Activated naive CD8-positive, alpha-beta T cell treated with anti-CD3 and anti-CD28 coated beads for 36 hours (primary cell): ENCODE measurements at places on chromosomes 12 and 14. TPM values are rescaled to one million over a fixed set of nuclear protein-coding genes. Genes with fewer than 3 reads are reported as not detected.

NFE2 gene
- total RNA-seq, result not detected

KLRD1 gene
- total RNA-seq, result 2.6 TPM

OLR1 gene
- not detected for total RNA-seq

SCARB1 gene
- total RNA-seq, result 43.8 TPM

CLEC4D gene
- total RNA-seq, result not detected

LRRIQ1 gene
- not detected for total RNA-seq

MGAT4C gene
- total RNA-seq, result not detected

NOS1 gene
- total RNA-seq, result not detected

DNA sequence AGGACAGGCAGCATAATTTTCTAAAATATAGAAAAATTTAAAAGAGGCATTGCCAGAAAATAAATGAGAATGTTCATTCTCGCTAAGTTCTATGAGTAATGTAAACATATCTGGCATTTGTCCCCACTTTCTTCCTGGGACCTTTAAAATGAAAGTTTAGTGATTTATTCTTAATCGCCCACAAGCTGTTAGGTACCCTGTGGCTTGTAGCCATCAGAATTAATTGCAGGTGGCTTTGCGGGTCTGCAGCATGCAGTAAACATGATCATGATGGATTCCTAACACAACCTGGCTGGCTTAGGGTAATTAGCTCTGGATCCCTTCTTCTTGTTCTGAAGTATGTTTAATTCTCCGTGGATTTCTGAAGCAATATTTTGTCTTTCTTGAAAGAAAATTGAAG is 103.5 kb upstream of the FRMD6 start:
- no peaks in the 10 kb centered on the region for H3K4me1 ChIP-seq
- DNase-seq, result no peak
- H3K27me3 ChIP-seq, result peaks cover 19% of the 10 kb centered on the region
- no peak overlapping the region for H3K27ac ChIP-seq

DNA sequence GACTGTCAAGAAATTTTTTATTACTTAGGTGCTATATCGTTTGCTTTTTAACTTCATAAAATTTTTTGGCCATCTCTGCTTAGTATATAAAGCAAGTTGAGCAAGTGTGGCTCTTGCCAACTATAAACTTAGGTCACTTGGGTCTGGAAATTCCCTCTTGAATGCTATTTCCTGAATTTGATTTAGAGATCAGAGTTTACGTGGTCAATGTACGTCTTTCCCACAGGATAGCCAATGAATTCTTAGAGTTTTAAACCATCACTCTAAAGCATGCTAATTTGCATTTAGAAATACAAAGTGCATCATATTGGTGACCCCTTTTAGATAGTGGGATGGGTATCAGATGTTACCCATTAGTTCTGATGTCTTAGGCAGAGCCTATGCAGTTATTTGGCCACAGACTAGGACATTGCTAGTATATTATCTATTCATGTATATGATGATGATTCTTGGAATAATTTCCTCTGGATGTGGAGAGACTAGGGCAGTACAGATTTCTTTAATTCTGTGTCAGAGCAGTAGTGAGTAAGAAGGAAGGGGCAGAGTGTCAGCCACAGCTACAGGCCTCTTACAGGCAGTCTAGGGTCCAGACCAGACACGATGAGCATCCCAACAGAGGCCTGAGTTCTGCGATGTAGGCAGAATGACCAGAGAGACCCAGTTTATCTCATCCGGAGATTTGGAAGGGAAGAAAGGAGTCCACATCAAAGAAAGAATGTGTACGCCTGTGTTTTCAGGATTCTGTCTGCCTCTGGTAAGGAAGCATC is 30.3 kb downstream of the SCN8A start:
- peaks cover 7% of the 10 kb centered on the region for H3K27me3 ChIP-seq
- H3K4me1 ChIP-seq, result no peaks in the 10 kb centered on the region
- no peak overlapping the region for H3K4me3 ChIP-seq
- no peak for DNase-seq

- peak overlapping the region; percentile 94 for H3K27ac ChIP-seq
- H3K4me3 ChIP-seq, result peak overlapping the region; percentile 94
- H3K27me3 ChIP-seq, result no peaks in the 10 kb centered on the region
Measured at GRCh38 chr12:48157889-48158370, 615 bp upstream of the ASB8 start.

- H3K27me3 ChIP-seq, result peaks cover 8% of the 10 kb centered on the region
- H3K4me3 ChIP-seq, result no peak overlapping the region
- no peak for DNase-seq
- no peaks in the 10 kb centered on the region for H3K36me3 ChIP-seq
Measured at GRCh38 chr14:75184039-75184438, 7.6 kb upstream of the TMED10 start.

- no peaks in the 10 kb centered on the region for H3K36me3 ChIP-seq
- no peak overlapping the region for H3K4me3 ChIP-seq
- no peaks in the 10 kb centered on the region for H3K4me1 ChIP-seq
- H3K27ac ChIP-seq, result no peak overlapping the region
- peaks cover 4% of the 10 kb centered on the region for H3K27me3 ChIP-seq
Measured at GRCh38 chr12:132246997-132247717, 82.2 kb downstream of the GALNT9 start.

GRCh38 chr14:36971263-36971855 is 201.0 kb downstream of the SLC25A21 start:
- peaks cover 3% of the 10 kb centered on the region for H3K27me3 ChIP-seq
- H3K36me3 ChIP-seq, result no peaks in the 10 kb centered on the region
- DNase-seq, result no peak
- no peaks in the 10 kb centered on the region for H3K4me1 ChIP-seq

DNA sequence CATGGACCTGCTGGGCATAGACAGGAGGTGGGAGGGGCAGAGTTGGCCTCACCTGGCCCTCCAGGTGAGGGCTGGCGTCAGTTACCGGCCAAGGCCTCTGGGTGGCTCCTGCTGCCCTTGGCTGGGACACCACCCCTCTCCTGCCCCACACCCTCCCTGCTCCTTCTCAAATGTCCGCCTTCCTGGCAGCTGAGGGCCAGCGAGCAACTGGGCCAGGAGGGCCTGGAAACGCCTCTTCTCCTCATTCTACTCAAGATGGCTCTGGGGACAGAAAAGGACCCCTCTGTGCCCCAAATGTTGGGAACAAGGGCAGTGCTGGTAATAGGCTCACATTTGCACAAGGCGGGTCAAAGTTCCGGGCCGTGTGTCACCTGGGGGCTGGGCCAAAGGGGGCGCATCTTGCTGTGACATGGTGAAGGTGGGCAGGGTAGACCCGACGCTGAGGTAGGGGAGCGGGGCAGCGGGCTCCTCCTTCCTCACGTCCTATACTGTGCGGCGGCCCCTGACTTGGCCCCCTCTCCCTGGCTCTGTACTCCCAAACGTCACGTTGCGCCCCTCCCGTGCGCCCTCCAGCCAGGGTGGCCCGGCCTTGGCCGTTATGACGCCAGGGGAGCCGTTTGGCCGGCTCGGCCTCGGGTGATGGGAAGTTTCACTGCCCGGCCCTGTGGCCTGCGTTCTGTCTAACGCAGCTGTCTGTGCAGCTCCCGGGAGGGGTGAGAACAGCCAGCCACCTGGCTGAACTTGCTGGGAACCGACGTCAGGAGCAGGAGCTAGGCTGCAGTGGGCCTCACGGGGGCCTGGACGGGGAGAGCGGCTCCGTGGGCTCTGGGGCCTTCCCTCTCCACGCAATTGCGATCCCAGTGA is 18.0 kb upstream of the DLK1 start:
- no peaks in the 10 kb centered on the region for H3K4me1 ChIP-seq
- no peak for DNase-seq
- H3K36me3 ChIP-seq, result no peaks in the 10 kb centered on the region
- no peak overlapping the region for H3K27ac ChIP-seq
- peaks cover 23% of the 10 kb centered on the region for H3K27me3 ChIP-seq

DNA sequence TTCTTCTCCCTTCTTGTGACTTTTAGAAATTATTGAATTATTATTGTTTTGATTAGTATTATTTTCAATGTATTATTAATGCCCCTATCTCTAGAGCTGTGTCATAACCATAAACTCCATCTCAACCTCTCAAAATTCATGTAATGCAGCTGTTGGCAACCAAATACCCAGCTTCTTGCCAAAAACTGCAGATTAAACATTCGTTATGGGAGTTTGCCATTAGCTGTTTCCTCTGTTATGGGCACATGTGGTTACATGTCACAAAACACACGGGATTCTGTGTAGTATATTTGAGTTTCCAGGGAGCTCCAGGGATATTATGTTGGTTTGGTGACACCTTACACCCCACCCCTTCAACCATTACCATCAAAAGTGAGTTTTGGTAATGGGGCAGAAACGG is 2.8 kb upstream of the ALX1 start:
- no peaks in the 10 kb centered on the region for H3K36me3 ChIP-seq
- H3K27ac ChIP-seq, result no peak overlapping the region
- H3K27me3 ChIP-seq, result peaks cover 87% of the 10 kb centered on the region

- no peak for DNase-seq
- H3K4me1 ChIP-seq, result peaks cover 3% of the 10 kb centered on the region
- no peak overlapping the region for H3K4me3 ChIP-seq
- H3K36me3 ChIP-seq, result peaks cover 39% of the 10 kb centered on the region
Measured at GRCh38 chr12:94416613-94417012, 43.1 kb downstream of the CEP83 start.

DNA sequence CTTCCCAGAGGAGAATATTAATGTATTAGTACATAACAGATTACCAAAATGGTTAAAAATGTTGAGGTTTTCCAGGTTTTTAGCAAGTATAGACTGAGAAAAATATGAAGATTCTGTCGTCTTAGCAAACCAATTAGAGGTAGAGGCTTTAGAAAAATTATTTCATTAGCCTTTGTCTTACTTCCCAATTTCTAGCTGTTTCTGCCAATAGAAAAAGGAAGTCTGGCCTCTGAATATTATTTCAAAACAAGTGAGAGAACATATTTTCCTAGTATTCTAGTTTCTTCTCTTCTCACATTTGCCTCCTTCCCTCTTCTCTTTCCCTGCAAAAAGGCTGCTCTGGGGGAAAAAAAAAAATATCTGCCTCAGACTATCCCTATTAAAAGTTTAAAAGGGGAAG is 16.4 kb downstream of the IPO8 start:
- H3K4me1 ChIP-seq, result peaks cover 4% of the 10 kb centered on the region
- no peak overlapping the region for H3K4me3 ChIP-seq
- H3K36me3 ChIP-seq, result peaks cover 20% of the 10 kb centered on the region

DNA sequence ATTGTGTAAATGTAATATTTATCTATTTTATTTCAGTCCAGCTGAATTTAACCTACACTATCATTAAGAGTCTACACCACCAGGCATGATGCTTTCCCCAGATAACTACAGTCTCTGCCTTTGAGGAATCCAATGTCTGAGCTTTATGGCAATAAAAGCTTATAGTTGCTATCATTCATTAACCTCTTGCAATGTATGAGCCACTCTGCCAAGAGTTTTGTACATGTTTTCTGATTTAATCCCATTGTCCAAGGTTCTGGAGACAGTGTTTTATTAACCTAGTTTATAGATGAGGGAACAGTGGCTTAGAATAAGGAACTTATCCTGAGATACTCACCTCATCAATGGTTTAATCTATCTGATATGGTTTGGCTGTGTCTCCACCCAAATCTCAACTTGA is 17.1 kb upstream of the KITLG start:
- no peak overlapping the region for H3K27ac ChIP-seq
- no peak for DNase-seq
- H3K27me3 ChIP-seq, result no peaks in the 10 kb centered on the region
- no peak overlapping the region for H3K4me3 ChIP-seq

DNA sequence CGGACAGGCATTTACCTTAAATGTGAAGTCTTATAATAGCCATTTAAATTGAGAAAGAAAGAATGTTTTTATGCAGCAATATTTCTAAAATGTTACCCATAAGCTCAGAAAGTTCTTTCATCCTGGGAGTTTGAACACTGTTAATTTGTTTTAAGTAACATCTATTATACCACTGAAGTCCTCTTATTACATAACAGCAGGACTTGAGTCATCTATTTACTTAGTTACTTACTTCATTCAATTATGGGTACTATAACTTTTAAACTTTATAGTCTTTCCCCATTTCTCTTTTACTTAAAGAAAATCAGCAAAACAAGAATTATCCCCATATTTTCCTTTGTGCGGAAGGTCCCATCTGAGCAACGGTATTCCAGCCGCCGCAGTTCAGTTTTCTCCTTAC is 473.1 kb downstream of the ETNK1 start:
- no peak overlapping the region for H3K27ac ChIP-seq
- no peak for DNase-seq
- no peaks in the 10 kb centered on the region for H3K27me3 ChIP-seq

- H3K4me1 ChIP-seq, result no peaks in the 10 kb centered on the region
- no peaks in the 10 kb centered on the region for H3K36me3 ChIP-seq
- H3K4me3 ChIP-seq, result no peak overlapping the region
- no peak overlapping the region for H3K27ac ChIP-seq
- DNase-seq, result no peak
Measured at GRCh38 chr12:74957231-74957630, 252.4 kb downstream of the KCNC2 start.

DNA sequence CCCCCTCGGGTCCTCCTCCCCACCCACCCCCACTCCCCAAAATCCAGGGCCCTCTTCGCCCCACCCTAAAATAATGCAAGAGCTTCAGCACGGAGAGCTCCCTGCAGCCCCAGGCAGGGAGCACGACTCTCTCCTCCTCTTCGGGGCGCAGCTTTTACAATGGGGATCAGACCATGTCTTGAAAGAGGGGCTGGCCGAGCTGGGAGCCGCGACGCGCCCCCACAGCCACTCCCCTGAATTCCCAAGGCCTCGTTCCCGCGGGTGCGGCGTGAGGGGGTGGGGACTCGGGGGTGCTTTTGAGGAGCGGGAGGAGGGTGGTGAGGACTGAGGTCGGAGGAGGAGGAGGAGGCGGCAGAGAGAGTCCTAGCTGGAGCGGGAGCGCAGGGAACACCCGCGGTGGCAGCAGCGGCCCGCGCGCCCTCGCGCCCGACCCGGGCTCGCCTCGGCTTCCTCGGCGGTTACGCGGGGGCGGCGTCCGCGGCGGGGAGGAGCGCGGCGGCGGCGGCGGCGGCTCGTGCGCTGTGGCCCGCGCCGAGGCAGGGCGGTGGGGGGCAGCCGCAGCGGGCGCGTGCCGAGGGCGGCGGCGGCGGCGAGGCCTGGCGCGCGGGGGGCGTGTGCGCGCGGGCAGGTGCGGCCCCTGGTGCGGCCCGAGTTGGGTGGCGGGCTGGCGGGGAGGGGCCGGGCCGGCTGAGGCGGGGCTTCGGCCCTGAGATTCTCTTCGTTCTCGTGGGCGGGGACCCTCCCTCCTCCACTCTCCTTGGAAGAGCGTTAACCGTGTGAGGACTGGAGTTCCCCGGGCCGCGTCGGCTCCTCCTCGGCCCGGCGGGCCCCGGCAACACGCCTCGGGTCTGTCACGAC is at the start of gene ANKS1B:
ANKS1B (minus strand) TSS at position 666 of the 858 bp plus-strand sequence. CDS start 699 bp downstream, outside the sequence.
- peaks cover 65% of the 10 kb centered on the region for H3K27me3 ChIP-seq
- H3K4me3 ChIP-seq, result peak within 1 kb of the TSS; percentile 65
